IMR-90 (cell line): ENCODE measurements at places on chromosomes 2 and 18. TPM values are rescaled to one million over a fixed set of nuclear protein-coding genes. Genes with fewer than 3 reads are reported as not detected.

Gene VWC2L
- total RNA-seq, result not detected in 2 replicates

Gene GPR35
- 0.28 TPM in 1 of 2 replicates, not detected in the other for total RNA-seq

Gene CXXC1
- total RNA-seq, result 24.0 and 29.4 TPM in 2 replicates

Gene DSG4
- total RNA-seq, result not detected in 2 replicates

Gene UGT1A5
- not detected in 2 replicates for total RNA-seq

Gene ITGA4
- 13.6 and 20.6 TPM in 2 replicates for total RNA-seq

DNA sequence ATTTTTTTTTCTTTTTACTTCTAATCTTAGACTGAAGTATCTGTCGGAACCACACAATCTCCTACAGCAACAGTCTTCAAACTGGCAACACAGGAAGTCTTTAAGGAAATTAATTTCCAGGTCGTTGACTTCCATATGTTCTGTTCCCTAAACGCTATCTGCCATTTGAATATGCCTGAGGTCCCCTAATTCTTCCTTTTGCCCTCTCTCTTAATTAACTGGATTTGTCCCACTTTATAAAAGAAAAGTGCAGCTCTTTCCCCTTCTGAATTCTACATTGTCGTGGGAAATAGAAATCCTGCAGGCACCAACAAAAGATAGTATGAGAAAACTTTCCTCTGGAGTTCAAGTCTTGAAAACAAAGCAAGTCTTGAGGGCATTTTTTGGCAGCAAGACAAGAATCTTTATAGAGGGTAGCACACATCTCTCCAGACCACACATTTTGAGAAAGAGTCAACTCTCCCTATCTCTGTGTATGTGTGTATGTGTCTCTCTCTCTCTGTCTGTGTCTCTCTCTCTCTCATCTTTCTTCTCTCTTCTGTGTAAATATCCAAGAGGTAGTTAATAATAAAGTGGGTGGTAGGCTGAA, 879.8 kb downstream of the SOCS6 start:
- no peaks in the 10 kb centered on the region for H3K27me3 ChIP-seq
- no peak for DNase-seq
- no peak overlapping the region for H3K27ac ChIP-seq
- no peaks in the 10 kb centered on the region for H3K36me3 ChIP-seq
- no peaks in the 10 kb centered on the region for H3K4me1 ChIP-seq
- H3K4me3 ChIP-seq, result no peak overlapping the region

DNA sequence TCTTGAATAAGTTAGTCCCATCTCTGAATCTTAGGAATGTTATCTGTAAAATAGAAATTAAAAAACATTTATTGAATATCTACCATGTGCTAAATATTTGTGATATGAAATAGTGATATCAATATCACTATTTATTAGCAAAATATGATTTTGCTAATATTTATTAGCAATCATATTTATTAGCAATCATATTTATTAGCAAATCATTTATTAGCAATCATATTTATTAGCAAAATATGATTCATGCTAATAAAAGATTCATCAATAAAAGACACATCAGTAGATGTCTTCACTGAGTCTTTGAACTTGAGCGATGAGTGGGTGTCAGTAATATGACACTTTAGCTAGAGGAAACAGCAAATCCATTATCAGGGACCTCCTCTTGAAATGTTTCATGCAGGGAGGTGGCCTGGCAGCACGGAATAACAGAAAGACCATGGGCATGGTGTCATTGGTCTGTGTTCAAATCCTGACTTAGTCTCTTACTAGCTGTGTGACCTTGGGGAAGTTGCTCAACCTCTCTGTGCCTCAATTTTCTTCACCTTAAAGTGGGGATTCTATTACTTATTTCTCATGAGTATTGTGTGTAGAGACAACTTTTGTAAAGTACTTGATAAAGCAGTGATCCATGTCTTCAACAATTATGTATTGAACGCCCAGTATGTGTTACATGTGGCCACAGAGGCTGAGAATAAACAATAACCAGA, 456.2 kb upstream of the MEX3C start:
- H3K4me1 ChIP-seq, result no peaks in the 10 kb centered on the region
- no peaks in the 10 kb centered on the region for H3K27me3 ChIP-seq
- DNase-seq, result no peak
- H3K4me3 ChIP-seq, result no peak overlapping the region
- H3K36me3 ChIP-seq, result no peaks in the 10 kb centered on the region
- no peak overlapping the region for H3K27ac ChIP-seq

GRCh38 chr2:239253701-239254436, 147.0 kb downstream of the HDAC4 start:
- H3K36me3 ChIP-seq, result no peaks in the 10 kb centered on the region
- no peak overlapping the region for H3K4me3 ChIP-seq
- DNase-seq, result no peak
- H3K27ac ChIP-seq, result no peak overlapping the region
- peaks cover 16% of the 10 kb centered on the region for H3K4me1 ChIP-seq

DNA sequence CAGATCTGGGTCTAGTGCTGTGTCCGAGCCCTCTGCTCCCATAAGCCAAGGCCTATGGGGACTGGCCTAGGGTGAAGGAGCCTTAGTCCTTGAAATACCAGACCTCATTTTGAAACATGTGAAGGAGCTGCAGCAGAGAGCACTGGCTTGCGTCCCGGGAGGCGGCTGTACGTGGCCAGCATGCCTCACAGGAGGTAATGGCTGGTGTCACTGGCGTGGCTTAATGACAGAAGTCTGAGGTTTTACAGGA, 72.7 kb upstream of the OTOS start:
- no peak overlapping the region for H3K4me3 ChIP-seq
- no peak overlapping the region for H3K27ac ChIP-seq
- peaks cover 16% of the 10 kb centered on the region; the same call in 1 of the 2 replicates for H3K27me3 ChIP-seq
- H3K4me1 ChIP-seq, result no peaks in the 10 kb centered on the region

GRCh38 chr2:9667826-9668225, 37.0 kb upstream of the YWHAQ start:
- no peak for DNase-seq
- no peaks in the 10 kb centered on the region for H3K27me3 ChIP-seq
- peaks cover 16% of the 10 kb centered on the region for H3K4me1 ChIP-seq
- H3K27ac ChIP-seq, result no peak overlapping the region

- peak; percentile 43 for DNase-seq
- H3K4me3 ChIP-seq, result no peak overlapping the region
- no peaks in the 10 kb centered on the region for H3K27me3 ChIP-seq
- no peak overlapping the region for H3K27ac ChIP-seq
- no peaks in the 10 kb centered on the region for H3K36me3 ChIP-seq
- peaks cover 28% of the 10 kb centered on the region for H3K4me1 ChIP-seq
Measured at GRCh38 chr2:30655211-30655610, 152.0 kb downstream of the CAPN13 start.

- H3K4me1 ChIP-seq, result no peaks in the 10 kb centered on the region
- H3K27ac ChIP-seq, result no peak overlapping the region
- no peaks in the 10 kb centered on the region for H3K36me3 ChIP-seq
Measured at GRCh38 chr2:21118302-21118920, 5.4 kb upstream of the TDRD15 start.

DNA sequence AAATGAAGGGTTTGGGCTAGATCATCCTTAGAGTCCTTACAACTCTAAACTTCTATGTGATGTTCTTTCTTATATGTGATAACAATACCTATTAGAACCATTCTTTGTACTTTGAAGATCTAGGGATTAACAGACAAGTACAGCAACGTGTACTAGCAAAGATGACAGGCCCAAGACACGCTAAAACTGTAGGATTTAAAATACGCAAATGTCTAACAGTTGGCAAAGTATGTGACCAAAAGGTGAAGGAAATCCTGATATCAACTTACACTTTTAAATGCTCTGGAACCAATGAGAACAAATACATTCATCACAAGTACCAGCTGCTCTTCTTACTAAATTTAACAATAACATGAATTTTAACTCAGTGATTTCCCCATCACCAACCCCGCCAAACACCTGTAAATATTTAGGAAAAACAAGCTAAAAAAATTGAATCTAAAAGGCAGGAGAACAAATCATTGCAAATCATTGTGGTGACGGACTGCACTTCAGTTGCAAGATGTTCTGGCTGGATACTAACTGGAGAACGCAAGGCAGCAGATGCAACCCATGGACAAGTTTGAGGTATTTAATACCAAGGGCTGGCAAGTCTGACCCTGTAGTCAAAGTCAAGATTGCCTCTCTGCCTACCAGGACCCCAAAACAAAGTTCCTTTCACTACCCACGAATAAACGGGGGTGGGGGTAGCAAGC, 1.4 kb downstream of the ANKRD44 start:
- peaks cover 8% of the 10 kb centered on the region for H3K4me1 ChIP-seq
- no peaks in the 10 kb centered on the region for H3K36me3 ChIP-seq
- no peak overlapping the region for H3K27ac ChIP-seq
- H3K27me3 ChIP-seq, result no peaks in the 10 kb centered on the region; the same call in 1 of the 2 replicates

DNA sequence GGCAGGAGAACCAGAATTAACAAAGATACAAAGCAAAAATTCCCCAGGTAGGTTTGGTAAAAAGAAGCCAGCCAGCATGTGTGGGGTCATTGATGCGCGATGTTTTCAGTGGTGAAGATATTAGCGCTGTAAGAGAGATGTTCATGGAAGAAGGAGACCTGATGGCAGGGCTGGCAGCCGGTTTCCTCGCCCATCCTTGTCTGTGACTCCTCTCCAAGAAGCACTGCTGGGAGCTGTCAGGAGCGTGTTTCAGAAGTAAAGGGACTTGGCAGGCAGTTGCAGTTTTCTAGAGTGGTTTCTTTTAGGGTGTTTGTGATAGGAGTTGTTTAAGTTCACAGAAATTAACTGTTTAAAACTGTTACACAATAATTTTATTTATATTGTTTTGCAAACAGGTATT, 24.6 kb downstream of the TAF1B start:
- DNase-seq, result no peak
- no peak overlapping the region for H3K4me3 ChIP-seq
- no peaks in the 10 kb centered on the region for H3K27me3 ChIP-seq
- H3K36me3 ChIP-seq, result peaks cover 3% of the 10 kb centered on the region; the same call in 1 of the 2 replicates
- H3K27ac ChIP-seq, result no peak overlapping the region
